EH (cell line): ENCODE measurements at places on chromosomes 3 and 15.

GRCh38 chr3:143084856-143085731, 34.5 kb upstream of the CHST2 start:
- peak; percentile 71 for DNase-seq

GRCh38 chr3:126277629-126278378, 79.4 kb downstream of the KLF15 start:
- DNase-seq: peak; percentile 41

- DNase-seq: no peak
Measured at GRCh38 chr3:100981164-100981911, 11.9 kb downstream of the ABI3BP start.

DNA sequence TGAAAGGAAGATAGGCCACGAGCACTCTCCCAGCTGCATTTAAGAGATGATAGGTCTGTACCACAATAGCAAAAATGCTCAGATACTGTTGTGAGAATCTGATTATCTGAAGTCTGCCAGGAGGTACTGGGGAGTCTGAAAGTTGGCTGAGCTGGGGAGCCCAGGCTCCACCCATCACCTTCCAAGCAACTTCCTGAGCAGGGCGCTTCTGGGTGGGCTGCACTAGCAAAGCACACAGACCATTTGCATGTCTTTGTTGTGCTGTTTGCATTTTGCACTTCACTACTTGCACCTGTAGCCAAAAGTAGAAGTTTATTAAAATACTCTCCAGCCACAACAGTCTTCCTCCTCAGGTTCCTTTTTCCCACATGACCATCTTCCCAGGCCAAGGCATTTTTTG, 133.2 kb downstream of the ALDH1A2 start:
- DNase-seq: no peak

DNA sequence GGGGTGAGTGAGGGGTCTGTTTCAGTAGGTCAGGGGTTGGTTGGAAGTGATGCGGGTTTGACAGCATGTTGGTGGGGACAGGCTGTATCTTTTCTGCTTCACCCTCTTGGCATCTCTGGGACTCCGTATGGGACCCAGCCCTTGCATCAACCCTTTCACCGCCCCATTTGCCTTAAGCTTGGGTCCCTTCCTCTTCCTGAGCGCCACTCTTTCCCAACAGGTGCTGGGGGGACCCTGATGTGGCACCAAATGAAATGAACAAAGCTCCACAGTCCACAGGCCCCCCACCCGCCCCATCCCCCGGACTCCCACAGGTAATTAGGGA, 1.1 kb downstream of the EIF4G1 start:
- DNase-seq: peak; percentile 33

DNA sequence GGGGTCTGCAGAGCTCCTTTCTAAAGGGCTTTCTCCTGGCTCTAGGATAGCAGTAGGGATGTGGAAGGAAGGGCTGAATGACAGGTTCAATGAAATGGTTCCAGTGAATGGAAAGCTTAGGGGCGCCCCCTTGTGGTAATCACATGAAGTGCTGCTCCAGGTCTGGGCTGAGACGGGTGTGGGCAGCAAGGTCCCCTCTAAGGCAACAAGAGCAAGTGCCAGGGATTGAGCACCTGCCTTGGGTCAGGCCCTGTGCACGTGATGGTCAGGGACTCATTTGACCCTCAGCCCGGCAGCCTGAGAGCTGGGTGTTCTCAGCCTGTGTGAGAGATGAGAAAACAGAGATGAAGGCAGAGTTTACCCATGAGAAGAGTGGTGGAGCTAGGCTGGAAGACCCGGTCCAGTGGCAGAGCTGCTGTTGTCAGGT, 12.1 kb upstream of the CX3CR1 start:
- peak; percentile 60 for DNase-seq

- DNase-seq: no peak
Measured at GRCh38 chr15:101200181-101200580, 51.7 kb downstream of the CHSY1 start.

DNA sequence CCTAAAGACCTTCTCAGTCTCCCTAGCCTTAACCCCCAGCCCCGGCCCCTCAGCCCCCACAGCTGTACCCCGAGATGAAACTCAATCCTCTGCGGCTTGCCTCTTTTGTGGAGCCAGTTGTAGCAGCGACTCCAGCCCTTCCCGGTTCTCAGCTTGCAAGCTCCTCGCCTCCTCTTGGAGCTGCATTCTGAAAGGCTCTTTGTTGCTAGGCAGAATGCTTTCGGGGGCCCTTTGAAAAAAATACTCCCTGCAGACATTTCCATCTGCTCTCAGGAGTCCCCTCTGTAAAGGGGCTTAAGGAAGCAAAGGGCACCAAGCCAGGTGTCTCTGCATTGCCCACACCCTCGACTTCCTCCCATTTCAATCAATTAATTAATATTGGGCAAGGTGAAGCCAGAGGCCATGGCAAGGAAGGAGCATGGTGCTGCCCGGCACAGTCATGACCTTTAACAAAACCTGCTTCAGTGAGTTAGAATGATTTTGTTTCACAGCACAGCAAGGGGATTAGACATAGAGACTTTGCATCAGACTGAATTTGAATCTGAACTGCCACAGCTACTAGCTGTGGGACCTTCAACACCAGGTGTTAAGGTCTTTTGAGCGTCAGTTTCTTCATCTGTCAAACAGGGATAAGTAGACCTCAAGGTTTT, 65.5 kb downstream of the SRGAP3 start:
- no peak for DNase-seq

- DNase-seq: no peak
Measured at GRCh38 chr3:118740722-118741290, 293.8 kb downstream of the IGSF11 start.

DNA sequence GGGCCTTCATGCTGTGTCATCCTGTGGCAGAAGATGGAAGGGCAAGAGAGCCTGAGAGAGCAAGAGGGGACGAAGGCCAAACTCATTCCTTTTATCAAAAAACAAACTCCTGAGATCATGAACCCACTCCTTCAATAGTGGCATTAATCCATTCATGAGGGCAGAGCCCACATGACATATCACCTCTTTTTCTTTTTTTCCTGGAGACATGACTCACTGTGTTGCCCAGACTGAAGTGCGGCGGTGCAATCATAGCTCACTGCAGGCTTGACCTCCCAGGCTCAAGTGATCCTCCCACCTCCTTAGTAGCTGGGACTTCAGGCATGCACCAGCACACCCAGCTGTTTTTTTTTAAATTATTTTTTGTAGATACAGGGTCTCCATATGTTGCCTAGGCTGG, 92.0 kb upstream of the RNU6-1 start:
- no peak for DNase-seq

DNA sequence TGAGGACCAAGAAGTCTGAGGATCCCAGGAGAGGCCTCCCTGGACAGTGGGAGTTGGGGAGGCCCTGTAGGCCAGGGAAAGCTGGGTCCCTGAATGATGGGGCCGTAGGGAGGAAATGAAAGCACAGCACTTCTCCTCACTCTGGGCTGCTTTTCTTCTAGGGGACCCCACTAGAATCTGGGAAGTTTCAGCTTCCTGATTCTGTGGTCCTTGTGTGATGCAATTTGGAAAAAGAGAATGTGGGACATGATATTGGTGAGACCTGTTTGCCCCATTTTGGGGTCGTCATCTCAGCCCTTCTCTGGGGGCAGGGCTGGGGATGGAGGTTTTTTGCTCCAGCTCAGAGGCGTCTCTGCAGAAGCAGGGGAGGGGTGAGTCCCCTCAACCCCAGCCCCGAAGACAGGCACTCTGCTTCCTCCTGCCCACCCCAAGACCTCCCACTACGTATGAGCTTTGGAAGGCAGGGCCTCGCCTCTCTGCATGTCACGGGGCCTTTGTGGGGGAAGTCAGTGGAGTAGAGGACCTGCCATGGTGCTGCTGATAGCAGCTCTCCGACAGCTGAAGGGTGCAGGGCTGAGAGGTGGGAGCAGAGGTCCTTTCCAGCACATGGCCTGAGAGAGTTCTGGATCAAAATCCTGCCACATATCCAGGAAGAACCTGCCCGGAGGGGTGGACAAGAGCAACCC, 1.5 kb upstream of the SNX22 start:
- DNase-seq: no peak

DNA sequence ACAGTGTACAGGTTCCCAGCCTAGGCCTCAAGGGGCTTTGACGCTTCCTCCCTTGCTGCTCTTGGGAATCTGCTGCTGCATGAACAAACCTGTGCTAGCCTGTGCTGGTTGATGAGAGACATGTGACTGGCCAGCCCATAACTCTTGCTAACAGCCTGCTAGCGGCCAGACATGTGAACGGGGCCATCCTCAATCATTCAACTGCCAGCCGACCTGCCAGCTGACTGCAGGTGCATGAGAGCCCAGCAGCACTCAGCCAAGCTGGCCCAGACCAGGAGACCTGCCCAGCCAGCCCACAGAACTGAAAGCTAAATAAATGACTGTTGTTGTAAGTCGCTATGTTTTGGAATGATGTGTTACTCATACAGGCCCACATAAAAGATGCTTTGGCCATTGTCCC, 82.4 kb upstream of the DLG1 start:
- no peak for DNase-seq

DNA sequence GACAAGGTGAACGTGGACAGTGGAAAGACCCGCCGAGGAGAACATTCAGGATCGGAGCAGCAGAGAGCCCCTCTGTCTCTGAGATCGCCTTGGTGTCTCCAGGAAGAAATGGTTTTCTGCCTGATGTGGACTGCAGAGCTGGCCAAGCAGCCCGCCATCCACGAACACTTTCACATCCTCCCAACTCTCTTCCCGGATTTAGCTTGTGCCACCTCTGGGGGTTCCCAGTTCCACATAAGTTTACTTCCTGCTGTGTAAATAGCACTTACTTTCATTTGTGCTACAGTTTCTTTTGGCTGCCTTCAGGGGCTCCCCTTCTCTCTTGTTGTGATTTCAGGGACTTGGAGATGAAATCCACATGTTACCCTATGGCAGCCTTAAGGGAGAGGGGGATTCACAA, 48.4 kb downstream of the SEMA5B start:
- no peak for DNase-seq

DNA sequence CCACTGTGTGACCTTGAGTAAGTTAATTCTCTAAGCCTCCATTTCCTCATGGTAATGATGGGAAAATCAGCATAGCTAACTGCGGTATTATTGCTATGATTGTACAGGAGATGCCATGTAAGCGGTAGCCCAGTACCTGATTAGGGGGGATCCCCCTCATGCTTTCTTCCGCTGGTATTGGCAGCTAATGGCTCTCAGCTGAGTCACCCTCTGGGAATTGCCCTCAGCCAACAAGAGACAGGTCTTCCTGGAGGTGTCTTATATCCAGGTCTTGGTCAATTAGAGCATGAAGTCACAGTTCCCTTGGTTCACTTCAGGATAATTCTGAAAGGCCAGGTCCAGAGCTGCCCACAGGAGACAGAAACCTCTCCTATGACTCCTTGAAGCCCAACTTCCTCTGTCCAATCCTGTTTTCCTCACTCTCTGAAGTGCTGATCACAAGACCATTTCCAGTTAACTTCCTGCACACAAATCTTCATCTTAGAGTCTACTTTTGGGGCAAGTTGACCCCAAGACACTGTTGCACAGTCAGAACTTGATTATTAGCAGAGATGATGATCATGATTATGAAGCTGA, 724.7 kb upstream of the ZNF385D start:
- DNase-seq: no peak

DNA sequence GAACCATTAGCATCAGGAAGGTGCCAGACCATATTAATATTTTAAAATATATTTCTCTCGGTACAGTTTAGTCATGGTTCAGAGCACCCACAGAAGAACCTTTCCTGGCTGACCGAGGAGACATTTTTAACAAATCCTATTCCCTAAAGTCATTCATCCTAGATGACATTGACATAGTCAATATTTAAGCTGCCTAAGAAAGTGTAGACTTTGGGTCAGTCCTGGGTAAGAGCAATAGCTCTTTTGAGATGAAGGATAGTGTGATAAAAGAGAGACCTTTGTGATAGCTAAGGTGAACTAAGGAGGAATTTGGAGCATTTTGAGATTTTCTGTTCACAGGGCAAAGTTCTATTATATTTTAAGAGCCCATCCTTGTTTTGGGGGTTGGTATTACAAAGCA, 47.5 kb downstream of the ZNF609 start:
- DNase-seq: no peak

DNA sequence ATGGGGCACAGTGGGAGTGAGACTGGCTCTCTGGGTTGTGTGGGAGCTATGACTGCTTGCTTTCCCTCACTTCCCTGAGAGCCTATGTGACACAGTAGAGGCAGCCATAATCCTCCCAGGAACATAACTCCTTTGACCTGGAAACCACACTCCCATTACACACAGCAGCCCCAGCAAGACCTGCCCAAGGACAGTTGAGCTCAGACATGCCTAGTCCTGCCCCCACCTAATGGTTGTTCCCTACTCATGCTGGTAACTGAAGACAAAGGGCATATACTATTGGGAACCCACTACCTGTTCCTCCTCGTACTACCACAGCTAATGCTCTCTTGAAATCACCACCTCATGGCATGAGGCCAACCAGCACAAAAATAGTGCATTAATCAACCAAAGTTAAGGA, 550.4 kb upstream of the ARPP21 start:
- no peak for DNase-seq

DNA sequence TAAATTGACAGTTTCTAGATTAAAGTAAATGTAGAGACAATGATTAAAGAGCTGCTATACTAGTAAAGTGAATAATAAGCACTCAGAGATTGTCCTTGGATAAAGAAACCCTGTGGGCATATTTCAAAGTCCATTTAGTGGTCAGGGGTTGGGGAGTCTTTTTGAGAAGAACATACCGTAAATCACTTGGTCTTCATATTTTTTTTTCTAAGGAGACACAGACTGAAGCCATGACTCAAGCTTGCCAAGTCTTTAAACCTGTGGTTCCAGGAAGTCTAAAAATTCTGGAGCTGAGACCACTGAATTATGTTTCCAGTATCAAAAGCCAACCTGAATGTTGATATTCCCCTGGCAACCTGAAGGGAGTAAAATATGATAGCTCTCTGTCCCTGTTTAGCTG, 171.0 kb downstream of the TPRG1 start:
- DNase-seq: no peak

DNA sequence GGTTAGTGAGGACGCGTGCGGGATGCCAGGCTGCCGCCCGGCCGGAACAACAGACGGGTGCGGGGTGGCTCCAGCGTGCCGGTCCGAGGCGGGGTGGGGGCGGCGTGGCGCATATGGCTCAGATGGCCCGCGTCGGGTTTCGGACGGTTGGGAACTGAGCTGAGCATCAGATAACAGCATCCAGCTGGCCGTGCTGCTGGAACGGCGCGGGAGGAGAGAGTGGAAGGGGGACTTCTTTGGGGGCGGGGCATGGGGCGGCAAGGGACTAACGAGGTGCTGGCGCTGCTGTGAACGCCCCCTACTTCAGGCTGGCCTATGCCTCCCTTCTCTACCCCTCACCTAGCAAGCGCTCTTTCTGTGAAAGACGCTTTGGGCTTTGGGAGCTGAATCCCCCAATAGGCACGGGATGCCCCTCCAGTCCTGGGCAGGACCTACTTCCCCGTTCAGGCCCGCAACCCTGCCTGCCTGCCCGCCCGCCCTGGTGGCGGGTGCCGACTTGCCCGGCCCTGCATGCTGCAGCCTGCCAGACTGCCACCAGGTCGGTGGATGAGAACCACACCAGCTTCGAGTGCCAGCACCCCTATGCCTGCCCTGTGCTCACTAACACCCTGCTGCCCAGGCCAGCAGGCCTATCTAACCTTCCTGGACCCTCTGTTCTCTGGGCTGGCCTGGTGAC, 542 bp downstream of the INKA1 start:
- no peak for DNase-seq
